ENCODE measurements at places on chromosomes 11 and 22.

GRCh38 chr22:46762238-46763050, at the start of gene TBC1D22A:
Gene TBC1D22A (plus strand): TSS chr22:46762650. CDS start chr22:46762787, 137 bp downstream.
- DNase-seq, result peak; percentile 95

DNA sequence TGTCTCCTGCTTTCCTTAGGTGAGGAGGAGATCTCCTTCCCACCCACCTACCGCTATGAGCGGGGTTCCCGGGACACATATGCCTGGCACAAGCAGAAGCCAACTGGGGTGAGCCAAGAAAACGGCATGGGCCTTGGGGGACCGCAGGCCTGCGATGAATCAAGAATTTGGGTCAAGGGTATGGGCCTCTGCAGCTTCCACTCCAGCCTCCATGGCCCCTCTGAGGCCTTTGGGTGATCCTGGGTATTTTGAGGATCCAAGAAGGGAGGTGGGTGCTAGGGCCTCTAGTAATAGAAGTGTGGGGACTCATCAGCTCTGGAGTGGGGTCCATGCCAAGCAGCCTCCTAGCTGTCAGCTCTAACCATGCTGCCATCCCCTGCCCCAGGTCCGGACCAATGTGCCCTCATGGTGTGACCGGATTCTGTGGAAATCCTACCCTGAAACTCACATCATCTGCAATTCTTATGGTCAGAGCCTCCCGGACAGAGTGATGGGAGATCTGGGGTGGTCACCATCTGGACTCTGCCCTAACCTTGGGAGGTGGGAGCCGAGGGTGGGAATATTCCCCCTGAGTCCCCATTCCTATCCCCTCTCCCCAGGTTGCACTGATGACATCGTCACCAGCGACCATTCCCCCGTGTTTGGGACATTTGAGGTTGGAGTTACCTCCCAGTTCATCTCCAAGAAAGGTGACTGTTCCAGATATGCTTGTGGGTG, 8.6 kb downstream of the INPPL1 start:
- peak; percentile 41 for DNase-seq

- DNase-seq, result no peak
Observed at GRCh38 chr11:124727474-124727873, 12.3 kb upstream of the NRGN start.

DNA sequence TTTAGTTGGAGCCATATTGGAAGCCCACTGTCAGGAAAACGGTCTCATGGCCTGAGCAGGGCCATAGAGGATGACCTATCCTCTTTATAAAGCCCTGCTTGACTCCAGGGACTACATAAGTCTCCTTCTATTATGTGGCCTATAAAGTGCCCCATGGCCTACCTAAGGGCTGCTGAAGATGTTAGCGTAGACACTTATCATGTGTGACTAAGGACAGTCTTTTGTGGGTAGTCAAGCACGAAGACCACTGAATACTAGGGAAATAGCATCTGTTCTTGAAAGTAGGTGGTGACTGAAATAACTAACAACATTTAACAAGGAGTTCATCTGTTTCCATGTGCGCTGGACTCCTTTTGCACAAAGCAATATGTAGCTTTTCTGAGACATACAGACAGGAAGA, 117.1 kb downstream of the SWAP70 start:
- no peak for DNase-seq

DNA sequence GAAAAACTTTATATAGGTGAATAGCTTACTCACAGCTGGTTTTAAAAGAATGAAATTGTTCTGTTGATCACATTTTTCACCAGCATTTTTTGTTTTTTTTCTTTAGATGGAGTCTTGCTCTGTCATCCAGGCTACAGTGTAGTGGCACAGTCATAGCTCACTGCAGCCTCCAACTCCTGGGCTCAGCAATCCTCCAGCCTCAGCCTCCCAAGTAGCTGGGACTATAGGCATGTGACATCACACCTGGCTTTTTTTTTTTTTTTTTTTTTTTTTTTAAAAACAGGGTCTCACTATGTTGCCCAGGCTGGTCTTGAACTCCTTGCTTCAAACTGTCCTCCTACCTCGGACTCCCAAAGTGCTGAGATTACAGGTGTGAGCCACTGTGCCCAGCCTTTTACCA, 3.6 kb downstream of the PACS1 start:
- DNase-seq, result no peak

GRCh38 chr22:38257650-38258250, 15.1 kb downstream of the TMEM184B start:
- no peak for DNase-seq

GRCh38 chr11:36436064-36436463, 74.0 kb downstream of the TRAF6 start:
- no peak for DNase-seq

GRCh38 chr22:17872471-17872870, 98.2 kb upstream of the BID start:
- DNase-seq, result no peak

GRCh38 chr11:35390737-35391682, 28.3 kb downstream of the SLC1A2 start:
- no peak for DNase-seq

- peak; percentile 70 for DNase-seq
Observed at GRCh38 chr11:134949121-134950090, 537.4 kb upstream of the B3GAT1 start.

Data from right cardiac atrium (tissue), 5 donors.